ENCODE measurements at places on chromosomes 7 and 10.

- no peak for DNase-seq
These were observed 133.2 kb downstream of the DNAJB6 start for GRCh38 chr7:157470017-157470322.

DNA sequence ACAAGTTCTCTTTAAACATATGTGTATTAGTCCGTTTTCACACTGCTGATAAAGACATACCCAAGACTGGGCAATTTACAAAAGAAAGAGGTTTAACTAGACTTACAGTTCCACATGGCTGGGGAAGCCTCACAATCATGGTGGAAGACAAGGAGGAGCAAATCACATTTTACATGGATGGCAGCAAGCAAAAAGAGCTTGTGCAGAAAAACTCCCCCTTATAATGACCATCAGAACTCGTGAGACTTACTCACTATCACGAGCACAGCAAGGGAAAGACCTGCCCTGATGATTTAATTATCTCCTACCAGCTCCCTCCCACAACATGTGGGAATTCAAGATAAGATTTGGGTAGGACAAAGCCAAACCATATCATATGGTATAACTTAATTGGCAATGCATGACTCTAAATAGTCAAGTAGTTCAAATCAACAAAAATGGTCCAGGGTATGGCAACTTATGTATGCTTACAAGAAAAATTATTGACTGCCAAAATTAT is 34.1 kb upstream of the TMEM243 start:
- no peak for DNase-seq

DNA sequence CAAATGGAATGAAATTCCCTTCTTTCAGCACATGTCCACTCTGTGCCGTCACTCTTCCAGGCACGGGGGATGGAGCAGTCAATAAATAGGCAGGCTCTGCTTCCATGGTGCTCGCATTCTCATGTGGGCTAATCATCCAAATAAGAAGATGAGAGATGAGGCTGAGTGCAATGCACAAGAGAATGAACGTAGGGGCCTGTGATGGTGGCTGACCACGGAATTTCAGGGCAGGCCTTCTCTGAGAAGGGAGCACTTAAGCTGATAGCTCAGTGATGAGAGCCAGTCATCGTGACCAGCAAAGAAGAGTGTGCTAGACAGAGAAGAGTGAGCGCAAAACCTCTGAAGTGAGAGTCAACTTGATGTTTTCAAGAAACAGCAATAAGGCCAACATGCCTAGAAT is 47.9 kb downstream of the TAF3 start:
- DNase-seq: no peak

- DNase-seq: no peak
These were observed 1.2 kb downstream of the SORCS1 start for GRCh38 chr10:107163076-107163855.

- DNase-seq: no peak
These were observed 122.4 kb upstream of the PPP2R2D start for GRCh38 chr10:131778385-131778784.

- no peak for DNase-seq
These were observed 3.2 kb downstream of the VSTM4 start for GRCh38 chr10:49112098-49112497.

DNA sequence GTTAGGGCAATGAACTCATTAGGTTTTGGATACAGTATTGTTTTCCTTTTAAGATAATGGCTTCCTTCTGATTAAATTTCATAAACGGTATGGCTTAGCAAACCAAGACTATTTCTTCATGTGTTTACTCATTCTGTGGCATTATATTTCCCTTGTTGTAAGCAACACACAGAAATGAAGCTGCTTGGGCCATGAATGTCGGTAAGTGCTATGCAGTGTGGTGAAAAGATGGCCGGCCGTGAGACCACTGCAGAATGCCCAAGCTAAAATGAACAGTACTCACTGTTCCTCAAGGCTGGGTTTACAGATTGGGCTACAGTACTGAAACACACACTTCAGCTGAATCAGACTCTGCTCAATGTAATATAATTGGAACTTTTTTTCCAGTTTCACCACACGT is 8.1 kb downstream of the APBB1IP start:
- DNase-seq: no peak

DNA sequence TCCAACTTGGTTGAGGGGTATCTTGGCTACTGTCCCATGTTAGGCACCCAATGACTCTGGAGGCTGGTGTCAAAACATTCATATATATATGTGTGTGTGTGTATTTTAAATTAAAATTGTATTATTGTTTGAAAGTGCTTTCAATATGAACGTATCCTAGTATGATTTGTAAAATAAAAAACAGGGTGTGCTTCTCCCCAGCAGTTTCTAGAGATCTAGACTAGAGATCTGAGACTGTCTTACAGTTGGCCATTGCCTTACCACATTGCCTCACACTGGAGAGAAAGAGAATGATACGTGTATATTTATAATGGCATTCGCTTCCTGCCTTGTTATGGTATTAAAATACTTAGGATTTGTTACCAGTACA is 1.2 kb downstream of the BAG3 start:
- no peak for DNase-seq

- no peak for DNase-seq
These were observed 60.9 kb downstream of the ANKRD7 start for GRCh38 chr7:118285358-118285757.

DNA sequence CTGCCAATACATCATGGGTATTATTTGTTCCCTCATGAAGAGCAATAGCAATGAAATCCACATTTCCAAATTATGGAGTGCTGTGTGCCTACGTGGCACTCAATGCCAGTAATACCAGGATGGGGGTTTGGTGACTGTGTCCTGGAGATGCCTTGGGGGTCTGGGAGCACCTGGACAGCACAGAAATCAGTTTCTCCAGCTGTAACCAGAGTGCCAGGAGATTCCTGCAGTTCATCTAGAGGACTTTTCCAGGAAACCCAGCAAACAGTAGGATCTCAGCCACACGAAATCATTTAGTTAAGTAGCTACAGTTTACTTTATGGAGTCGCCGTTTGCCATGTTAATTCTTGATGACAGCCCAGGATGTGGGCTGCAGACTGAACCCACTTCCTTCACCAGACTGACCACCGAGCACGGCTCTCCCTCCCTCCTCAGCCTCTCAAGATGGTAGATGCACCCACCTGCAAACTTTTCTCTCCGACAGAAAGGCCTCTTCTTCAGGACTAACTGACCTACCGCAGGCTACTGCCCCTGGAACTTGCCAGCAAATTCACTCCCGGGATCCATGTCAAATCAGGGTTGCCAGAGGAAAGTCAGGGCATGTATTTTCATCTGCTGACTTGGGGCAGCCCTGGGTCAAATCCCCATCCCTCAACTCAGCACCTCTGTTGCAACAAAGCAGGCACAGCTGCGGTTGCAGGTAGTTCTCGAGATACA is 30.3 kb downstream of the MKI67 start:
- DNase-seq: no peak

- DNase-seq: no peak
These were observed 58.8 kb downstream of the CAV1 start for GRCh38 chr7:116583653-116584052.

DNA sequence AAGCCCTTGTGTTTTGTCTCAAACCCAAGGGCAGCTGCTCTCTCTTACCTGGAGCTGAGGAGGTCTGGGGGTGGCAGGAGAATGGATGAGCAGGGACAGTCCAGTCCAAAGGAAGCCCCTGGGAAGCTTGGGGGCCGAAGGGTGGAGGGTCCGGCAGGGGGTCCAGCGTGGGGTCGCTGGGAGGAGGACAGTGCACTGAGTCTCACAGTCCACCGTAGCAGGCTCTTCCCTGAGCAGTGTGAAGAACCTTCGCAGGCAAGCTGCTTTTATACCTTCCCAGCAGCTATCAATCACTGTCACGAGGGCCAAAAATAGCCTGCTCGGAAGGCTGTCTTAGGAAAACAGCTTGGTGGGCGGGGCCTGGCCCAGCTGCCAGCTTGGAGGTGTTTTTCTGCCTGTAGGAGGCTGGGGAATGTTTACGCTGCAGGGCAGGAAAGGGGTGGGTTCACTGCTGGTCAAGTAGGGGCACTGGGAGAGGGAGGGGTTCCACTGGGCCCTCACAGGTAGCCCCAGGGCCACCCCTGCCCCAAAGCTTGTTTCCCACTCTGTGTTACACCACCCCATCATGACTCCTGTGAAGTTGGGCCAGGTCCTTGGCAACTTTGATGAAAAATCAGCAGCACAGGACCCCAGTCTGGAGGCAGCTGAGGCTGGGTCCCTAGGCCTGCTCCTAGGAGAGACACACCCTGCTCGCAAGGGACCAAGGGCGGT is at the start of gene DEPP1:
Gene DEPP1 (minus strand): TSS at position 240 of the 711 bp plus-strand sequence. CDS start 779 bp downstream, outside the sequence.
- DNase-seq: peak; percentile 76

DNA sequence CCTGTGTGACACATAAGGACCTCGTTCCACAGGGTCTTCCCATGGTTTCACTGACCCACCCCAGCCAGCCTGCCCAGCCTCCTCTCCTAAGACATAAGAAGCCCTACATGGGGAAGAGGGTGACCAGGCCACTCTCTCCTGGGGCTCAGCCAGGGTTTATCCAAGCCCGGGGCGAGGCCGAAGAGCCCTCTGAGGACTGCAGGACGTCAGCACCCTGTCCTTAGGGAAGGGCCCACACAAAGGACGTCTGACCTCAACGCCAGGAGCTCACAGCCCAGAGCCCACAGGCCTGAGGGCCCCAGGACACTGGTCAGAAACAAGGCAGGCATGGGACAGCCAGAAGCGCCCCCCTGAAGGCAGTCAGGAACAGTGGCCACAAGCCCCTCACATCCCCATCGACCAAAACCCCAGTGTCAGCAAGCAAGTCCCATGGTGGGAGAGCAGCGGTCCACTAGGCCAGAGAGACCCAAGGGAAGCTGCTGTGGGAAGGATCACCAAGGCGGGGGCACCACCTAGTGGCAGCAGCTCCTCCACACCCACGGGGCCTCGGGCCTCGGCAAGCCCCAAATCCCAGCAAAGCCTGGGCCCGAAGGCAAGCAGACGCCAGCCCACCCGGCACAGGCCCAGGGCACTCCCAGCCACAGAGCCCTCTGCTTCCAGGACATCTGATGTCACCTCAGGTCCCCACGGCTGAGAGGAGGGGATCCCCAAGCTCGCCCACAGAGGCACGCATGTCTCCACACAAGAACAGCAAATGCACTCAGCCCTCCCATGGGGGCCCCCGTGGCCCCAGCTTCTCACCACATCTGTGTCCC is 23.4 kb downstream of the MAD1L1 start:
- DNase-seq: peak; percentile 18

GRCh38 chr10:24299578-24300260 is 90.8 kb downstream of the KIAA1217 start:
- no peak for DNase-seq

- no peak for DNase-seq
These were observed 8.1 kb downstream of the ADAM8 start for GRCh38 chr10:133268532-133268931.

DNA sequence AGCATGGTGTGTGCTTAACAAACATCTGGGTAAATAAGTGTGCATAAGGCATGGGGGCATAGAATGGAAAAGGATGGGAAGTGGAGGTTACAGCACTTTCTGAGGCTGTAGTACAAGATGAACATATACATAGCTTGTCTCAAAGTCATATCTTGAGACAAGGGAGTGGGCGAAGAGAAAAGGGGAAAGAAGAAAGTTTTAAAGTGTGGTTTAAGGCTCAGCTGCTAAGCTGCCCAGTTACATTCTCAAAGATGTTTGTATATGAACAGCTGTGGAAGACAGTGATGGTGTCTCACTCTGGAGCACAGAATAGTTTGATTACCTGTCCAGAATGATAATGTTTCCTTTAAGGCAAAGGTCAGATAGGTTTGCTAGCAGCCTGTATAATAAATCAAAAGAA is 61.9 kb upstream of the LANCL2 start:
- DNase-seq: no peak

GRCh38 chr10:84194424-84195043 is at the start of gene CDHR1:
CDHR1 (plus strand) TSS chr10:84194537; CDS start chr10:84194761, 224 bp downstream.
- peak; percentile 14 for DNase-seq

GRCh38 chr10:117327262-117327661 is 48.0 kb downstream of the PDZD8 start:
- no peak for DNase-seq

DNA sequence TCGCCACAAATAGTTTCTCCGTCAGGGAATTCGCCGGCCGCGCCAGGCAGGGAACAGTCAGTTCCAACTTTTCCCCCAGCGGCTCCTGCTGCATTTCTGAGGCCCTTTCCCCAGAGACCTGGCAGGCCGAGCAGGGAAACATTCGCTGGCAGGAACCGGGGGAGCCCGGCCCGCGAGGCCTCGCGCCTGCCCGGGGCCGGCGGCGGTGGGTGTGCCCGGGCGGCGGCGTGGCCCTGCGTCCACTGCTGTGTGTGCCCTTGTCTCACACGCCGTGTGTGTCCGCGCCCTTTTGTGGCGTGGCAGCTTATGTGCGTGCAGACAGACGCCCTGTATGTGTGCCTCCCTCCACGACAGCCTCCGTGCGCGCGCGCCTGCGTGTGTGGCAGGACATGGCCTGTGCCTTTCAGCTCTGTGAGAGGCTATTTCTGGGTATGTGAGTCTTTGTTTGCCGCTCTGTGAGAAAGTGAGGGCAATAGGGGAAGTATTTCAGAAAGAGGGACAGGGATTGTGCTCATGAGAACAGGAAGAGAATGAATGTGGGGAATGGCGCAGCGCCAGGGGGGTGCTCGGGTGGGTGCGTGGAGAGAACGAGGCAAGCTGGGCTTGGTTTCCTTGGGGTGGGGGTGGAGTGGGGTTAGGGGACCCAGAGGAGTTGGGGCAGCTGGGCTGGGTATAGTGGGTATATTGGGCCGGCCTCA is 689 bp upstream of the SMARCD3 start:
- DNase-seq: peak; percentile 20

- no peak for DNase-seq
These were observed 34.4 kb downstream of the CALD1 start for GRCh38 chr7:134813663-134814396.

DNA sequence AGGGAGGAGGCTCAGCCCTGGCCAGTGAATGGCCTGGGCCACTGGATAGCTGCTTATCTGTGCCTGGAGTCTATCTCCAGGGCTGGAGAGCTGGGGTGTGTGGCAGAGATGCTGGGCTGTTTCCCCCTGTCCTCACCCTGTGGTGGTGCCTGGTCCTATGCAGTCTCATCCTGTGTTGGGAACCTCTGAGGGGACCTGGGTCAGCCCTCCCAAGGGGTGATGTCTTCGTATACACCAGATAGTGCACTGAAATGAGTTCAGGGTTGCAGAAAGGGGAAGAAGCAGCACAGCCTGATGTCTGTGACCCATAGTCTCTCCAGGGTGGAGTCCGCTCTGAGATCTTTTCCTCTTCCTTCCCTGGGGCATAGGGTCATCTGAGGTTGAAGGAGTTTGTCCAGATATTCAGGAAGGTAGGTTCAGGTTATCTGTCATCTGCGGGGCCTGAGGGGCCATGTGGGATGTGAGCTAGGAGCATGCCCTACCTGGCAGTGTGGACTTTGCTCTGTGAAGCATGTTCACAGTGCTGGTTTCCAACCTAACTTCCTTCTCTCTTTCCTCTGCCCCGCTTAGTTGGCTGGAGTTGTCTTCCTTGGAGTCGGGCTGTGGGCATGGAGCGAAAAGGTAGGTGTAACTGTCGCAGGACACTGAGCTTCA is 33.4 kb upstream of the SH2D4B start:
- DNase-seq: no peak

- no peak for DNase-seq
These were observed 630.6 kb upstream of the PHF14 start for GRCh38 chr7:10343108-10343507.

DNA sequence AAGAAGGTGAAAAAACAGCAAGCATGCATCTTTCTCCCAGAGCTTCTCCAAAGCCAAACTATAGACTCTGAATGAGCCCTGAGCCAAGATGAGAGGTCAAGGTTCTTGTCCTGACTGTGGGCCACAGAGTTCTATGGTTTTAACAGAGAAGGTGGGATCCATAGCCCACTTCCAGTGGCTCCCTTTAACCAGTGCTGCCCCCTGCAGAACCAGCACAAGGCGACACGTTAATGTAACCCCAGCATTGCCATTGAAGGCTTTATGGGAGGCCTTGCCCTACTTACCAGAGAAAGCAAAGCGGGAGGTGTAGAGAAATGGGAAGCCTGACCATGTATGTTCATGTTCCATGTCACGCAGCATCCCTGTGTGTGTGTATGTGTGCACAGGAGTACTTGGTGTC is 243.6 kb downstream of the PRPF18 start:
- DNase-seq: no peak

Data from NCI-H2171 (cell line).